ENCODE measurements at places on chromosomes 3 and 15.
A peak's percentile ranks its signal among the peaks of the same experiment; 100 is the strongest.

DNA sequence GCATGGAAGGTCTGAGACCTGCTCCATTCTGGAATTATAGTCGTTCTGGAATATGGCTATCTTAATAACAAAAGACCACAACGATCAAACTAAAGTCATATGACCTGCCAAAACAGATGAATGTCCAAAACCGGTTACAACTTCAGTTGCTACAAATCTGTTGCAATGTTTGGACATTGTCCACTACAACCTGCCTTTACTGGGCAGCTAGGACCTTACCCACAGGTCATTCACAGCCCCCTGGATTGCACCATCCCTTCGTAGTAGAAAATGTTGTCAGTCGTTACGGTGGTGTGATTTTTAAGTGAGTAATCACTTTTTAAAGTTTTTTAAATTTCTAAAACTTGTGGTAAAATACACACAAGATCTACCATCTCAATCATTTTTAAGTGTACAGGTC is 22.5 kb upstream of the SRGAP3 start:
- no peak for DNase-seq

GRCh38 chr3:47799733-47800132 is 3.2 kb upstream of the DHX30 start:
- peak; percentile 30 for DNase-seq

- DNase-seq, result peak; percentile 86
Measured at GRCh38 chr3:151445273-151446001, 15.4 kb downstream of the IGSF10 start.

GRCh38 chr3:63947594-63947993 is 35.4 kb upstream of the SCAANT1 start:
- DNase-seq, result no peak

DNA sequence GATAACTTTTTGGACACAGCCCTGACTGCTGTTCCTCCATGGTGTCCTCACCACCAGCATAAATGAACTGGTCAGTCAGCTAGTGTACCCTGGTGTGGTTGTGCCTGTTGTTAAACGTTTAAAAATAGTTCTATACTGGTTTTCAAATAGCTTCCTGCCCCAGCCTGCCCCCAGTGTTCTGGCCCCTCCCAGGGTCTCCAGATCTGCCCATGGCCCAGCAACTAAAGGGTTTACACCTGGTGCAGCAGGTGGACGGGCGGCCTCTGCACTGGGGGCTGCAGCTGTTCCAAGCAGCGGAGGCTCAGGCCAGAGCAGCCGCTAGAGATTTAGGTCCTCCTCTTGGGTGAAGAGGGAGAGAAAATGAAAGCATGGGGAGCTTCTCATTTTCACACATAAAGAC is 6.1 kb upstream of the NR2E3 start:
- DNase-seq, result no peak

DNA sequence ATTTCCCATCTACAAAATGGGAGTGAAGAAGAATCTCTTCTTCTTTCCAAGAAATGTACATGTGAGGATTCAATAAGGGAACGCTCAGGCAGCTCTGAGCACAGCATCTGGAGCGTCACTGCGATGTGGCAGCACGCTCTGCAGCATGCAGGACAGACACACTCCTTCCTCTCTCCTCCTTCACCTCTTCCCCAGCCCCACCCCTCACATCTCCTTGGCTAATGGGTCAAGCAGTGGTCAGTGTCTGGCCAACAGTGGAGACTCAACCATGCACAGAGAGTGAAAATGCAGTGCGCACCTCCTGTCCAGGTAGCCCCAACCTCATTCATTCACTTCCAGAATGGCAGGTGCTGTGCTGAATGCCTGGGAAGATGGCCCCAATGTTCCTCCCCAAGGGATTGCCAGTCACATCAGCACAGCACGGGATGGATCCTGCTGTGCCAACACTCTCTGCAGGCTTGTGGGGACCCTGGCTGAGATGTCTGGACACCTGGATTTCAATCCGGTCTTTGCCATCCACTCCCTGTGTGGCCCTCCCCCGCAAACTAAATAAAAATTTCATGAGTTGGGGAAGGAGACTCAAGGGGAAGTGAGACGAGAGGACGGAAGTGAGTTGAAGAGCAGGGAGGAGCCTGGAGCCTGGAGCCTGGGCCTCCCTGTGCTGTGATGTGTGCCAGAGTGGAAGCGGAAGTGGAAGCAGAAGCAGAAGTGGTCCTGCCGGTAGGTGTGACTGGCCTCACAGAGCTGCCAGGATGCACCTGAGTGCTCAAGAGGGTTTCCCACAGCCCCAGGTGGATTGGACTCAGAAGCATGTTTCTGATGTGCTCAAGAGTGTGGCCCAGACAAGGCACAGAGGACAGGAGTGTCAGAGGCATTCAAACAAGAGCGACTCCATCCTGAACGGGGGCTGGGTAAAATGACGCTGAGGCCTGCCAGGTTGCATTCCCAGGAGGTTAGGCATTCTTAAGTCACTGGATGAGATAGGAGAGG is 163.9 kb downstream of the SMAD6 start:
- DNase-seq, result no peak

GRCh38 chr3:82236257-82236656 is 474.8 kb upstream of the GBE1 start:
- DNase-seq, result no peak

DNA sequence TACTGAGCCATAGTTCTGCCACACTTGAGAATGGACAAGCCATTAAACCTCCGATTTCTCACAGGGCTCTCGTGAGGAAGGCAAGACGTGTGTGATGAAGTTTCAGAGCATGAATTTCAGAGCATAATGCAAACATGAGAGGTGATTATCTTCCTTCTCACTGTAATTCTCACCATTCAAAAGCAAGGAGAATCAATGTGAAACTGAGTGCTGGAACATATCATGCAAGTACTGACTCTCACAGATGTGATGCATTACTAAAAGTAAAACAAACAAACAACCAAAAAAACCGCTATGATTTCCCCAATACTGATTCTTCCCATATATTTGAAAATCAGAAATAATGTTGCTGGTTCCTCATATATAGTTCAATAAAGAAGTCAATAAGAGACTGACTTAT is 23.7 kb downstream of the P3H2 start:
- no peak for DNase-seq

DNA sequence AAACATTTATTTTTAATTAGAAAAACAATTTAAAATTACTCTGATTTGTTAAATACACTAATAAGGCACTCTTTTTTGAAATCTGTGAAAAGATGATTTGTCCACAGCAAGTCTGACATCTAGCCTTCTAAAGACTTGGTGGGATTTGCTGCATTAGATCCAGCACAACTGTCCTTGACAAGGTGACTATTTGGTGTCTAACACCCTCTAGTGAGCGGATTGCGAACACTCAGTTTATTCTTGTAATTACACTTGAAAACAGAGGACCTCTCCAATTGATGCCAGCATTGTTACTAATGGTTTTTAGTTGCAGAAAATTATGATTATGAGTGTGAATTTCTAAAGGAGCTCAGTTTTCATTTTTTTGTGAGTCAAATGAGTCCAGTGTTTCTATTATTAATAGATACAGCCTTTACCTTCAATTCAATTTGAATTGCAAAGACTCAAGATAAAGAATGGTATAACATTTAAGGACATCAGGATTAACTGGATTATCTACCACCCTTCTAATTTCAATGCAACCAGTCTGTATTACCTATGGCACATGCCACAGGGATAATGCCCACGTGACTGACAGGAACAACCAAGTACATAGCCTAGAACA is 29.7 kb upstream of the STRIT1 start:
- DNase-seq, result peak; percentile 73

DNA sequence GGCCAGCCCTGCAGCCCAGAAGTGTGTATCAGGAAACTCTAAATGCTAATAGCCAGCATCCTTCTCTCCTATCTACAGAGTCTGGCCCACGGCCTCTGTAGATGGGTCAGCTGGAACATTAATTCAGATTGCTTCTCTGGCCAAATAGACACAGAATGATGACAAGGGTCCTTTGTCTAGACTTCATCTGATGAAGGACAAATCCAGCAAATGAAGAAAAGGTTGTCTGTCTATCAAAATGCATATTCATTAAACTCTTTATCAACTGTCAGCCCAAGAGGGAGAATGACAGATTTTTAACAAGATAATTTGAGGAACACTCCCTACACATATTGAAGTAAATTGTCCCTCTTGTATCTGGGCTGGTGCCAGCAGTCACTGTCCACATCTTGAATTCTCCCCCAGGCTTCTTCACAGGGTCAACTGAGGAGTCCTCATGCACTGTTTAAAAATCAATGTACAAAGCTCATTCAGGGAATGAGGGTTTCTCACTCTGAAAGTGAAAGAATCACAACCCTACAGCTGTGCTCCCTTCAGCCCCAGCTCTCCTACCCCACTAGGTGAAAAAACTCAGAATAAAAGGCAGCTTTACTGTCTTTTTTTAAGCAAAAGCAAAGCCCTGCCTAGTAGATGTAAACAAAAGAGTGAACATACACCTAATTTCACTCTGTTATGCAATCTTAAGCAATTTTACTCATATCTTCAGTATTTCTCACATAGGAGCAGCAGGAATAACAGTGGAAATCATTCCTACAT is 507.7 kb downstream of the IGSF11 start:
- no peak for DNase-seq

- DNase-seq, result no peak
Measured at GRCh38 chr3:38141173-38141951, 2.9 kb downstream of the MYD88 start.

DNA sequence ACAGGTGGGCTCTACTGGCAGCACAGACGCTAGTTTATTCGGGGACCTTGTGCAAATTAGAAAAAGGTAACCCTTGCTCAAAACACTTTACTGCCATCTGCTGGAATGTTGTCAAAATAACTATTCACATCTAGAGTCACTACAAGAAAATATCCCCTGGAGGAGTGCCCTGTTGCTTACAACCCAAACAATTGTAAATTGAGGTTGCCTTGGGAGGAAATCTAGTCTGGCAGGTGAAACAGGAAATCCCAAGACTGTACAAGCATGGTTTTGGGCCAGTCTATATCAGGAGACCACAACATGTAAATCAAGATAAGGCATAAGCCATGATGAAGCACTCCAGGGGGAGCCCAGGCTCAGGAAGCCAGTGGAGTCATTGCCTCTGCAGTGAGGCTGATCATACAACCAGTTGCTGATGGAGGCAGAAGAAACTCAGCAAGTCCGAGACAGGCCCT is 136.8 kb upstream of the ACP3 start:
- peak; percentile 59 for DNase-seq

DNA sequence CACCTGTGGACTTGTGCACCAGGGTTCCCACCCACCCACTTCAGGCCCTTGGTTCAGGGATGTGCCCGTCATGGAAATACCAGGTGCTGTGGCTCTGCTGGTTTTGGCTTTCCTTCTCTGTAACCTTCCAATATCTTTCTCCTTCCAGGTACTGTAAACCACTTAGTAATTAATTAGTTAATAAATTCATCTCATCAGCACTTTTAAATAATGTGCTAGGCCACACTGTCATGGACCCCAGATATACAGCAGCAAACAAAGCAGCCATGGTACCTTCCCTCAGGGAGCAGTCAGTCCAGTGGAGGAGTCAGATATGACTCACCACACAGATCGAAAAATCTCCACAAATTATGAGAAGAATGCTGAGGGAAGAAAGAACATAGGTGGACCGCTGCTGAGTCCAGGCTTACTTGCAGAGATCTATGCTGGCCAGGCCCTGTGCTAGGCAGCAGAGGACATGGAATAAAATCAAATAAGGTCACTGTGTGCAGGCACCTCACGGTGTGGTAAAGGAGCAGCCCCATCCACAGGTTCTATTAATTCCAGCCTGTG is 6.8 kb upstream of the GATA2 start:
- DNase-seq, result peak; percentile 27

GRCh38 chr3:12265508-12265907 is 23.4 kb upstream of the PPARG start:
- DNase-seq, result no peak

GRCh38 chr3:194038960-194039359 is 97.0 kb upstream of the HES1 start:
- DNase-seq, result no peak

DNA sequence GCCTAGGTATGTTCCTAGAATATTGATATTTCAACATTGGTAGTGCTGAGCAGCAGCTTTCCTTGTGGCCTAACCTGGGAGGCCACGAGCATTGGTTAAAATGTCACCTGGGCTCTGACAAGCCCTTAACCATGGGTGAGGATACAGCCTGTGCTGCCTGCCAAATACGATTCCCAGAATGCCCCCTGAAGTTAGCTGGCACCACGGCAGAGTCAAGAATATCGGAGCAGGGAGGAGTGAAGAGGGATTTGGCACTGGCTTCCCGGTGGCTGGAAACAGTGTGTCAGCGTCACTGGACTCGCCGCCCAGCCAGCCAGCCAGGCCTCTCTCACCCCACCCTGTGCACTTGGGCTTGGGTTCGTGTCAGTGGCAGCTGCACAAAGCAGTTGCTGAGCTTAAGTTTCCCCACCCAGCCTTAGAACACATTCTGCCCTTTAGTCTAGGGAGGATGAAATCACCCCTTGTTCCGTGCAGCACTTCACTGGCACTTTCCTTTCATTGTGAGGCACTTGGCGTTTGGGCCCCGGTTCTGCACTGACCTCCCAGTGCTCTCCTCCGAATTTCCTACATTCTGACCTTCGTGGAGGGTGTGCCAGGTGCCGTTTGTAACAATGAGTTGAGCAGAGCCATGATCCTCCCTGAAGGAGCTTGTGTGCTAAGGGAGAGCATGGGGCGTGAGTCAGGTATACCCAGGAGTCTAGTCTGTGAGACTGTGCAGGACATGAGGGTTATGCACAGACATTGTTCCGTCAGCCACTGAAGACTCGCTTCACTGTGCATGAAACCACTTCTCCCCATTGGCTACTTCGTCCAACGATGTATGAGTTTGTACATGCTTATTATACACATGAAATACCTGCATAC is 152.8 kb upstream of the BHLHE40 start:
- no peak for DNase-seq

DNA sequence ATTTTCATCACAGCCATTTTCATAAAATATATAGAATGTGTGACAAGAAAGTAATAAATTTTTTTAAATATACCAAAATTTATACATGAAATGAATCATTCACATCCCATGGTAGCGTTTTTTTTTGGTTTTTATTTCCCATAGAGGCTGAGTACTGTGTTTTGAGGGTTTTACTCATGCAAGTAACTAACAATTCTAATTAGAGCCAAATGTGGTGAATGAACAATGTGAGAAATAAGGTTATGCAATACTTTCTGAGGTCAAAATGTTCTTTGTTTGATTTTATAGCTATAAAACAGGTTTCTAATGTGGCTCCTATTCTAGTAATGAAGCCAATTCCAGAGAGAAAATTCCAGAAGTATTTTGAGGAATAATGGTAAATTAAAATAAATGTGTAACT is 386.8 kb downstream of the TBC1D5 start:
- DNase-seq, result peak; percentile 19

GRCh38 chr15:40048211-40048792 is 9.3 kb upstream of the SRP14 start:
- DNase-seq, result no peak

GRCh38 chr3:166322391-166322790 is 485.2 kb upstream of the BCHE start:
- no peak for DNase-seq

GRCh38 chr15:47857776-47858167 is 140.5 kb downstream of the SEMA6D start:
- no peak for DNase-seq

DNA sequence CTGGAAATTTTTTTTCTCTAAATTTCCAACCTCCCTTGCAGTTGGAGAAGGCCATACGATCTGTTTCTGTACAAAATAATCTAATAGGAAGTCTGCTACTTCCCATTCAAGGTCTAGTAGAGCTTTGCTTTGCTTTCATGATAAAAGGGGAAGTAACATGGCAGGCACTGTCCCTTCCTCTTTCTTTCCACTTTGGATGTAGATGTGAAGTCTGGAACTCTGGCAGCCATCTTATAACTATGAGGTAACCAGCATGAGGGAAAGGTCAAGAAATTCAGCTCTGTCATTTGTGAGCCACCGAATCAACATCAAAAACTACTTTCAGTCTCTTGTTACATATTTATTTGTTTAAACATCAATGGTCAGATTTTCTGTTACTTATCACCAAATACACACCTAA is 156.3 kb downstream of the MTHFS start:
- DNase-seq, result no peak

All from HCEC 1CT (cell line).